Posterior cingulate gyrus (tissue), 11 donors: ENCODE measurements at places on chromosomes 11 and 22.

GRCh38 chr11:83036701-83037100, 35.0 kb downstream of the RAB30 start:
- no peak for DNase-seq

- no peak for DNase-seq
These were observed 34.5 kb downstream of the METTL15 start for GRCh38 chr11:28142724-28143123.

- DNase-seq = no peak
These were observed 658 bp downstream of the STIP1 start for GRCh38 chr11:64186492-64187165.

GRCh38 chr22:39994041-39994565, 651 bp upstream of the FAM83F start:
- no peak for DNase-seq

GRCh38 chr11:67062526-67063373, 6.1 kb downstream of the RHOD start:
- DNase-seq = no peak

DNA sequence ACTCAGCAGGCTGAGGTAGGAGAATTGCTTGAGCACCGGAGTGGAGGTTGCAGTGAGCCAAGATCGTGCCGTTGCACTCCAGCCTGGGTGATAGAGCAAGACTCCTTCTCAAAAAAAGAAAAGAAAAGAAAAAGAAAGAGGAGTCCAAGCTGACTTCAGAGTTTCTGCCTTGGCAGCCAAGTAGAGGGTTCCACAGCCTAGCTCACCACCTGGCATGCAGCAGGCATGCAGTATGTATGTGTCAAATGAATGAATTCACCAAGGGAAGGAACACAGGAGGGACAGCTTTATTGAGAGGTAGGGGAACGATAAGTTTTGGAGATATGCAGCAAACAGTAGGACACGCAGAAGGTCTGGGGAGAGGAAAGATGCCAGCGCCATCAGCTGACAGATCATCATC, 230.4 kb downstream of the BUD13 start:
- no peak for DNase-seq

- no peak for DNase-seq
These were observed 32.4 kb downstream of the NF2 start for GRCh38 chr22:29635734-29636357.

DNA sequence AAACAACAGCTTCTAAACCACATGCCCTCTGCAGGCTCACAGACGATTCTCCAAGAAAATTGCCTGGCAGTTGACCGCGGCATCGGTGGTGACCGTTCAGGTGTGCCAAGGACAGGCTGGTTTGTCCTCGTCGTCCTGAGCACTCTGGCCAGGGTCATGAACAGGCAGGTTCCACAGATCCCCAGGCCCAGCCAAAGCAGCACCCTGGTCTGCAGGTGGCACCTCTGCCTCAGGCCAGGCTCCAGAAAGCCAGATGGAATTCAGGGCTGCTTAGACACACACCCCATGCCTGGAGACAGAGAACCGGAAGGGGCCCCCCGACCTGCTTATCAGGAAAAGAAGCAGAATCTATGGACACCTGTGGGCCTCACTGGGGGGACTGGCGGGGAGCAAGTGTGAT, 338.7 kb downstream of the BRD1 start:
- DNase-seq = no peak

GRCh38 chr11:88494848-88495247, 157.3 kb upstream of the CTSC start:
- no peak for DNase-seq

GRCh38 chr22:40727070-40727963, 48.0 kb downstream of the MCHR1 start:
- DNase-seq = no peak

DNA sequence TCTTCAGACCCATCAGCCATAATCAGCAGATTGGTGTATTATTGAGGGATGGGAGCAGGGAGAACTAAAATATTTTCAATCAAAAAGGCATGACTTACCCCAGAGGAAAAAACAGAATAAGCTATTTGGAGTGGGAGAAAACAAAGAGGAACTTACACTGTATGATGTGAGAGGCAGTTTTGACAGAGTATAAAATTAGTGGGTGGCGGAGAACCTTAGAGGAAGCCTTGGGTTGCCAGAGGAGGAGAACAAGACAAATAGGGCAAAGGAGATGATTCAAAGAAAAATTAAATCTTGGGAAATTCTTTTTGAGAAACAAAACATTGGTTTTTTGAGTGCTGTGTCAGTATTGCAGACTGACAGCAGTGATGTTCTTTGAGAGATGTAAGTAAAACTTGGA, 285.0 kb downstream of the C11orf87 start:
- DNase-seq = no peak

DNA sequence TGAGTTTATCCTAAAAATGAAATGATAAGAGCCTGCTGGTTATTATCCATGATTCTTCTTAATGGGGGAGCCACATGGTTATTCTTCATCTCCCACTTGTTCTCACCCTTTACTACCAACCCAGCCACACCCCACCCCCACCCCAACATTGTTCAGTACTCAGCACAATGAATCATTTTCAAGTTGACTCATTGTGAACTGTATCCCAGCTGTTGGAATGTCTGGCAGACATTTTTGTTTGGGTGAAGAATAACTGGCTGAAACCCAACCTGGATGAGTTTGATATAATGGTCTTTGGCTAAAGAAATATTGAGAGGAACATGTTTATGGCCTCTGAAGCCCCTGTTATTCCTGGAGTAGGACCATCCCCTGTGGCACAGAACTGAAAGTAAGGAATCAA, 136.2 kb downstream of the ELP4 start:
- DNase-seq = no peak
